ENCODE measurements at places on chromosomes 5 and 9.

GRCh38 chr5:73233461-73234203 lies 60.6 kb downstream of the TMEM174 start:
- no peak for DNase-seq

GRCh38 chr5:20619591-20619990 lies 631.6 kb upstream of the CDH18 start:
- no peak for DNase-seq

DNA sequence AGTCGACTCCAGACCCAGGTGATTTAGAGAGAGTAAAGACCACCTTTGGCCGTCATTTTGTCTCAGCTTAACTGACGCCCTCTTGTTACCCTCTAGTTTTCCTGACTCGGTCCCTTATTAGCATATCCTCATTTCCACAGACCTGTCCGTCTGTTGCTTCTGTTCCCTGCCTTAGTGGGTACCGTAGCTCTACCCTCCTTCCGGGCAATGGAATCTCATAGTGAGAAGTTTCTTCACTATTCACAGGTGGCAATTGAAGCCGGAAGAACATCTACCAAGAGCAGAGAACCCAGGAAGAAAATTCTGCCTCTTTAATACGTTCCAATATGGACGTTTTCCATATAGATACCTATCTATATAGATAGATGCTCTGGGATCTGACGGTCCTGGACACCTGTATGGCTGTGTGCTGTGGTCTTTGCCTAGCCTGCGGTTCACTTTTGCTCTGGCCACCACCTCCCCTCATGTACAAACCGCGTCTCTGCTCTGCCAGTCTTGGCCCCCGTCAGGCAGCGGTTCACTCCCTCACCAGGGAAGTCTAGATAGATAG lies 652 bp upstream of the TMEM161B start:
- DNase-seq: no peak

- DNase-seq: no peak
Measured at GRCh38 chr5:126544087-126544740, 50.8 kb downstream of the ALDH7A1 start.

DNA sequence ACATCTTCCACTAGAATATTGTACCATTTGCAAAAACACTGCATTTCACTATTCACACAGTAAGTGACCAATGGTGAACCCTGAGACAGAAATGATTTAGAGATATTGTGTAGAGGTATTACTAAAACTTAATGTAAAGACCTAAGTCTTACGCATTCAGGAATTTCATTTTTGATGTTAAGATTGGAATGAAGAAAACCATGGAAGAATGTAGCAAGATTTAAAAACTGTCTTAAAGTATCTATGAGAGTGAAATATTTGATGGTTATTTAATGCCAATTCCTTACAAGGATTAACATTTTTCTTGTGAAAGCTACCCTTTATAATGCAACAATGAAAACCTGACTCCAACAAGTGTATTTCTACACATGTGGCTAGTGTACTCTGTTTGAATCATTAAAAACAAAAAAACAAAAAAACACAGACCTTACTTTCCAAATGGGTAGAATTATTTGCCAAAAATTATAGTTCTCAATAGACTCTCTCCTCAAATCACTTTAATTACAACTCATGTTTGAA lies 172.0 kb downstream of the NNT start:
- no peak for DNase-seq

DNA sequence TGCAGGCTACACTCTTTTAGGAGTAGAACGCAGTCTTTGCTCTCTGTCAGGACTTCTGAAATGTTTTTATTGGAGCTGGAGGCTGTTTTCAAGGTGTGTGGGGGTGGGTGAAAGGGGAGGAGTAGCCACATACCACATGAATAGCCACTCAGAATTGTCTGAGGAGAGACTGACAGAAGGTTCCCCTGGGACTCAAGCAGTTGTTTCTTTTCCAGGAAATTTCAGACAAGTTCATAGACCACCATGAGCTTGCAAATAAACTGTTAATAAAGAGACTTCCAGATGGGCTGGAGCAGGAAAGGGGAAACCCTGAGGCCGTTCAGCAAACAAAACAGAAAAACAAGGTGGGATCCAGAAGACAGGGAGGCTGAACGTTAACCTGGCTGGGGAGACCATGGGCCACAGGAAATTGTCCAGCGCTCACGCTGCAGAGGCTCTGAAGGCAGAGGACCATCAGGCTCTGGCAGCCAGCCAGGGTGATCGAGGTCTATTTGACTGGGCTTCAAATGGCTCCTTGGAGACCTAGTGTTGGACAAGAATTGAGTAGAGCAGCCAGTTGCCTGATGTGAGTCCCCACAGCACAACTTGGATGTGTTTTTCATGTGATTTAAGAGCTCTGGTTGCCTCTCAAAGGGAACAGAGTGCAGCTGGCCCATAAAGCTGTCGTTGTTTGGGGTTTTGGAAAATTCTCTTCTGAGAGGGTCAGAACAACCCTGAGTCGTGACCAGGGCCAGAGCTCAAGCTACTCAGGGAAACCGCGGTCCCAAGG lies 159.2 kb upstream of the RAI14 start:
- DNase-seq: no peak

DNA sequence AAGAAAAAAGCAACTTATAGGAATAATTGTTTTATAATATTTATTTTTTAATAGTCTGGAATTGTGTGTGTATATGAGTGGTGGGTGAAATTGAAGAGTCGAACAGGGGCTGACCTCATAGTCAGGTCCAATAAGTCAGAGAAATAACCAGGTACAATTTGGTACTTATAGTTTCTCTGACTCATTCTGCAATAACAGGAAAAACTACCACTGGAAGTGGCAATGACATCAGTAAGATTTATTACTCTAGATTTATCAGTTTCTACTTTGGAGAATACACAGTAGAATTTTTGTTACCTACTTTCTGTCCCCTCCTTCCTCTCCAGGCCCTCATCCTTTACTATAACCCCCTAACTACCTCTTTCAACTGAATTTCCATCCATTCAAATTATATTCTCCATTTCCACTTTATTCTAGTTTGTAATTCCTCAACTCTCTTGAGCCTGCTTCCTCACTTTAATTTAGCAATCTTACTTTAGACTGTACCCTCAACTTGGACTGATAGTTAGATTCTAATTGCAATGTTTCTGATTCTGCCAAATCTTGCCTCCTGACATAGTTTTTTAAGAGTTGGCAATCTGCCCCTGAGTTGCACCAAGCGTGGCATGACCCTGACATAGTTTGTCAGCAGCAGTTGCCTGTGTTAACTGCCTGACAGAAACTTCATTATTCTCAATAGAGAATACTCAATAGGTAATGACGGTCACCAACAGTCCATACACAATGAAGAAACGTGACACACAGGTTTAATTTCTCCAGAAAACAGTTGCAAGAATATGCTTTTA lies 475.3 kb upstream of the RIOK2 start:
- DNase-seq: no peak

DNA sequence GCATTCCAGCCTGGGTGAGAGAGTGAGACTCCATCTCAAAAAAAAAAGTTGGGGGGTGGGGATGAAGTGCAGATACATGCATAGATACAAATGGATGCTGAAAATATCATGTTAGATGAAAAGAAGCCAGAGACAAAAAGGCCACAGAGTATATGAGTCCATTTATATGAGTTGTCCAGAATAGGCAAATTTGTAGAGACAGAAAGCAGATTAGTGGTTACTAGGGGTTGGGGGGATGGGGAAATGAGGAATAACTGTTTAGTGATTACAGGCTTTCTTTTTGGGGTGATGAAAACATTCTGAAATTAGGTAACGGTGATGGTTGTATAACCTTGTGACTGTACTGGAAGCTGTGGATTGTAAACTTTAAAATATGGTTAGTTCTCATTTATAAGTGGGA lies 13.8 kb upstream of the LHFPL2 start:
- DNase-seq: no peak

GRCh38 chr5:166926138-166926537 lies 1365.3 kb upstream of the WWC1 start:
- DNase-seq: no peak

DNA sequence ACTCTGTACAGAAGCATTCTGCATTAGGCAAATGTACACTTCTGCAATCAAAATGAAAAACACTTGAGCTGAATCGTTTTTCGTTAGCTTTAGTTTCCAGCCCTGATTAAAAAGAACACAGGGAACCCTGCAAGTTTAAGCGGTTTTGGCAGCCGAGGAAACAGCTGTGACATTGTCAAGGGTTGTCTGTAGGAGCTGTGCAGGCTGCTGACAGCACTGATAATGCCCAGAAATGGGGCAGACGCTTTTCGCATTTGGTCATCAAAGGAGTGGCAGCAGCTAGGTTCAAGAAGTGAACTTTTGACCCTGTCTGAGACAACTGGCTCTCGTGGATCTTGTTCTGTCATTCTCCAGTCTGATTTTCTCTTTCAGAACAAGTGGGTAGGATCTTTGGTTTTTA lies 165.6 kb upstream of the CCDC152 start:
- DNase-seq: no peak

GRCh38 chr5:34475249-34475966 lies 180.7 kb upstream of the RAI14 start:
- DNase-seq: no peak

GRCh38 chr9:91697201-91697600 lies 252.8 kb downstream of the ROR2 start:
- DNase-seq: no peak

GRCh38 chr5:180669661-180670060 lies 20.3 kb upstream of the FLT4 start:
- DNase-seq: no peak

DNA sequence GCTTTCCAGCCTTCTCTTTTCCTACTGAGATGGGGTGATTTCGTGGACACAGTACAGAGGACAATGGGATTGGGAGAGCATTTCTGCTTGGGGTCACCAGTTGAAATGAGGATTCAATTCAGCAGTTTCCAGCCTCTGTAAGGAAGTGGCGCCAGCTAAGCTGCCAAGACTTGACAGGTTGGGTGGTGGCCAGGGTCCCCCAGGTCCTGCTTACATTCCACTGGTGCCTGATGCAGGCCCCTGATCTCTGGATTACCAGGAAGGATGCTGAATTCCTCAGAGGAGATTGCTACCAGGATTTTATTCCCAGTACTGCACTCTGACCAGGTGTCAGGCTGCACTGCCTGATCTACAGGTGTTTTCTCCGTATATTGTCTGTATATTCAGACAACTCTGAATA lies 119.7 kb downstream of the PSD2 start:
- no peak for DNase-seq

- no peak for DNase-seq
Measured at GRCh38 chr5:30195036-30195435, 998.5 kb upstream of the CDH6 start.

- no peak for DNase-seq
Measured at GRCh38 chr5:95177456-95177855, 107.4 kb downstream of the MCTP1 start.

DNA sequence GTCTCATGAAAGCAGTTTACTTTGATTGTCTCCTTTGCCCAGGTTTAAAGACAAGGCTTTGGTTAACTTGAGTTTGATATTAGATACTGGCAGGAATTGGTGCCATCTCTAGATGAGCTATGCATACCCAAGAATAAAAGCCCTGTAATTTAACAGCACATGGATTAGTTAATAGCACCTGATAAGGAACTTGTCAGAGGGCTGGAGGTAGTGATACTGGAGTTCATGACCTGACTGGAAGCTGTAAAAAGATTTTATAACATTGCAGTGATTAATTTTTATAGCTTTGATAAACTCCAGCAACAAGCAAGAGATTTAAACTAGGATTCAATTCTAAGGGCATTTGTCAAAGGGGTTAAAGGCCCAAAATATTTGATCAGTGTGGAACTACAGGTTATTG lies 34.9 kb upstream of the SYK start:
- DNase-seq: no peak

DNA sequence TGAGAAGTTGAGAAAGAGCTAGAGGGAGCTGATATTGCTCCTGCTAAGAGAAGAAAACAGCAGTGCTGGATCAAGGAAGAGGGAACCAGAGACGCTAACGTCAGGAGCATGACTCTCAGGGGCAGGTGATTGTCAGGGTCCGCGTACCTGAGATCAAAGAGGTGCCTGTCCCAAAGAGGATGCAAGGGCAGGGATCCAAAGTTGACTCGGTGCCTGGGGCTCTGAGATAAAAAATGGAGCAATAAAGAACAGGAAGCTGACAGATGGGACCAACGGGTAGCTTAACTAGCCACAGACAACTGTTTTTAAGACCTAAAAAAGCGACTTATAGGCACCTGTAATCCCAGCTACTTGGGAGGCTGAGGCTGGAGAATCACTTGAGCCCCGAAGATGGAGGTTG lies 517.8 kb downstream of the IRX1 start:
- no peak for DNase-seq

DNA sequence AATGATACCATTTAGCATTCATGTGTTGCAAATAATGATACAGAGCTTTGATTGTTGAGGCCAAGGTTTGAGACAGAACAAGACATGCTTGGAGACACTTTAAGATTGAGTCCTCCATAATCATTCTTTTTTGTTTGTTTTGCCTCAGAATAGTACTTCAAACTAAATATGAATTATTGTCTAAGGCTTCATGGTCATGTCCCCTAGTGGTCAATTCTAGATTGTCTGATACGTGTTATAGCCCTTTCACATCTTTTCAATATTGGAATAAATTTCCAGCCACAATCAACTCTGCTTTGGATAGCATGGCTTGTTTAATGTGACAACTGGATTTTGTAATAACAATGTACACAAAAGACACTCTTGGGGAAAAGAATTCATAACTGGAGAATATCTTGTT lies 64.2 kb downstream of the PRLR start:
- DNase-seq: no peak

DNA sequence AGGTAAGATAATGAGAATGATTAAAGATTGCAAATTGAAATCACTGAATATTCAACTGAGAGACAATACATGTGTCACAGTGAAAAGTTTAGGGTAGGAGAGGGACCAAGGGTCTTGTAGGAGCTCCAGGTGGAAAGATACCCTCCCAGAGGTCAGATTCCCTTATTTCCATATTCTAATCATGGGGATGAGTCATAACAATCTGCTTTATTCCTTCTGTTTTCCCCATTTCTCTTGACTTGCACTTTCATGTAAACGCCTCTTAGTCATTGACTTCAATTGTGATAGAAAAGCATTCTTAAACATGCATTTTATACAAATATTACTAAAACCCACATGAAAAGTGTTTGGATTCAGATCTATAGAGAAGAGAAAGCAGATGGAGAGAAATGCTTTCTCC lies 81.3 kb upstream of the CTSL start:
- DNase-seq: no peak
